ENCODE measurements at places on chromosomes 3 and 15.

DNA sequence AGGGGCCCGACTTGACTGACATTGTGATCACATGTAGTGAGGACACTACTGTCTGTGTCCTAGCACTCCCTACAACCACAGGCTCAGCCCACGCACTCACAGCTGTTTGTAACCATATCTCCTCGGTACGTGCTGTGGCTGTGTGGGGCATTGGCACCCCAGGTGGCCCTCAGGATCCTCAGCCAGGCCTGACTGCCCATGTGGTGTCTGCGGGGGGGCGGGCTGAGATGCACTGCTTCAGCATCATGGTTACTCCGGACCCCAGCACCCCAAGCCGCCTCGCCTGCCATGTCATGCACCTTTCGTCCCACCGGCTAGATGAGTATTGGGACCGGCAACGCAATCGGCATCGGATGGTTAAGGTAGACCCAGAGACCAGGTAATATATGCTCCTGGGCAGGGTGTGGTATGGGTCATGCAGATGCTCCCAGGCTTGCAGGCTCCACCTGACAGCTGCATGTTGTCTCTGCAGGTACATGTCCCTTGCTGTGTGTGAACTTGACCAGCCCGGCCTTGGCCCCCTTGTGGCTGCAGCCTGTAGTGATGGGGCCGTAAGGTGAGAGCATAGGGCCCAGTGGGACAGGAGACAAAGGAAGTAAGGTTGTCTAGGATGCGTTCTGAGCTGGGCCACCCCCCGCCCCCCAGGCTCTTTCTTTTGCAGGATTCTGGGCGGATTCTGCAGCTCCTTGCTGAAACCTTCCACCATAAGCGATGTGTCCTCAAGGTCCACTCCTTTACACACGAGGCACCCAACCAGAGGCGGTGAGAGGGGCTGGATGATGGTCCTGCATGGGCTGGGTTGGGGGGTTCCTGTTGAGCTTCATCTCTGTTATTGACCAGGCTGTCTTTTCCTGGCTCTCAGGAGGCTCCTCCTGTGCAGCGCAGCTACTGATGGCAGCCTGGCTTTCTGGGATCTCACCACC, 4.4 kb downstream of the DALRD3 start:
- DNase-seq: no peak

DNA sequence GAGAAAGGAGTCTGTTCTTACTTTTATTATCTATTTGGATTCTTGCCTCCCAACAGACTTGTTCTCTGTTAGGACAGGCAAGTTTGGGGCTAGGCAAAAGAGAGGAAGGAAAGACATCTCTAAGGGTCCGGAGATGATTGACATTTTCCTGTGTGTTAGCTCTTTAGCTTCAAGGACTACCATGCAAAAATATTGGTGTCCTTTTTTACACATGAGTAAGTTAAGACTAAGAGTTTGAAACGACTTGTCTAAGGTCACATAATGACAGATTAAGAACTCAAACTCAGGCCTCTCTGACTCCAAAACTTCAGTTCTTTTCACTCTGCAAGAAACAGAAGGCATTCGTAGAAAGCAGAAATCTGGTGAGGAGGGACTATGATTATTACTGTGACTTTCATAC, 5.9 kb downstream of the LMCD1 start:
- no peak for DNase-seq

GRCh38 chr15:73950831-73951561, 24.7 kb downstream of the LOXL1 start:
- DNase-seq: peak; percentile 59

DNA sequence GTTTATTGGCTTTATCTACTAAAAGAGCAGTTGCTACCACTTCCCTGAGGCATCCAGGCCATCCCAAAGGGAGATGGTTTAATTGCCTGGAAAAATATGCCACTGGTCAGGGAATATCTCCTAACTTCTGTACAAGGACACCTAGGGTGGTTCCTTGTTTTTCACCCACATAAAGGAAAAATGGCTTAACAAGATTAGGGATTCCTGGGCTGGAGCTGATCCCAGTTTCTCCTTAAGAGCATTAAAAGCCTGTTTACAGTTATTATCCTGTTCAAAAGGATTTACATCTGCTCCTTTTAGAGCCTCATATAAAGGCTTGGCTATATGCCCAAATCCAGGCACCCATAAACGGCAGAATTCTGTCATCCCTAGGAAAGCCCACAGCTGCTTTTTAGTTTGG, 70.2 kb upstream of the WNT7A start:
- no peak for DNase-seq

- no peak for DNase-seq
Measured at GRCh38 chr3:187968883-187969580, 184.9 kb upstream of the LPP start.

DNA sequence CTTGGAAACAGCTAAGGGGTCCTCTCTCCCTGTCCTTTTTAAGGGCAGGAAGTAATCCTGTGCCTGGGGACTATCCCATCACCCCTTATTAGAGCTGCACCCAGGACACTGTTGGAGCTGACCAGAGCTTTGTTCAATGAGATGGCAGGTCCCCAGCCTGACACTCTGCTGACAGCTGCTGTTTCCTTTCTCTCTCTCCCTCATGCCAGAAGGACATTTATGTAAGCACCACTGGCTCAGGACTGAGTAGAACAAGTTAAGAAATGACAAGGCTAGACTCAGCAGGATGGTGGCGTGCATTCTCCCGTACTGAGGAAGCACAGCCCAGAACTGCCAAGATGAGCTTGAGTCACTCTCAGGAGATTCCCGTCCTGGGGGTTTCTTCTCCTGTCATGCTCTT, 17.3 kb downstream of the GJD2 start:
- no peak for DNase-seq

DNA sequence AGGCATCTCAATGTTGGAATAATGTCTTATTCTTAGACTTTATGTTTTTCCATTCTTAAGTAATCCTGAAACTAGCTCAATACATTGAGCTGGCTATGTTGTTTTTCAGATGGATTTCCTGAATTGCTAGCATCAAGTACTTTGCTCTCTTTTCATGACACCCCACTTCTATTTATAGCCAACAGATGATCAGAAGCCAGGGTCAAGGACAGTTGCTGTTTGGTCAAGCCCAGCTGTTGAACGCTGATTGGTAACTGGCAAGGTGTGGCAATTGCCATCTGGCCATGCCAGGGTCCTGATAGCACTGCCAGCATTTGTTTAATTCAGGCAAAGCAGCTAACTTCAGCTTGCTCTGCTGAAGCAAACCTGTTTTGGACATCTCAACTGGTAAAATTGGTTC, 46.2 kb upstream of the PLCL2 start:
- no peak for DNase-seq

DNA sequence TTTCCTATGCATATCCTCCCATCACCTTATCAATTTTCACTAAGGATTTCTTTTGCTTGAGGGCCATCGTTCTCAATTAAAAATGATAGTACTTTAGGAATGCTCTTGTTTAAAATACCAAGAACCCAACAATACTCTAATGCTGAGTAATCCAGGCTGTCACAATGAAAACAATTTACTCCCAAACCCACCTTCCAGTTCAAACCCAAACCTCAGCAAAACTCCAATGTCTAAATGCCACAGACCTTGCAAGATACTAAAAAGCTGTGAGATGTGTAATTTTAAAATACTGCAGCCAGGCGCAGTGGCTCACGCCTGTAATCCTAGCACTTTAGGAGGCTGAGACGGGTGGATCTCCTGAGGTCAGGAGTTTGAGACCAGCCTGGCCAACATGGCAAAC, 889.8 kb downstream of the ROBO1 start:
- no peak for DNase-seq

DNA sequence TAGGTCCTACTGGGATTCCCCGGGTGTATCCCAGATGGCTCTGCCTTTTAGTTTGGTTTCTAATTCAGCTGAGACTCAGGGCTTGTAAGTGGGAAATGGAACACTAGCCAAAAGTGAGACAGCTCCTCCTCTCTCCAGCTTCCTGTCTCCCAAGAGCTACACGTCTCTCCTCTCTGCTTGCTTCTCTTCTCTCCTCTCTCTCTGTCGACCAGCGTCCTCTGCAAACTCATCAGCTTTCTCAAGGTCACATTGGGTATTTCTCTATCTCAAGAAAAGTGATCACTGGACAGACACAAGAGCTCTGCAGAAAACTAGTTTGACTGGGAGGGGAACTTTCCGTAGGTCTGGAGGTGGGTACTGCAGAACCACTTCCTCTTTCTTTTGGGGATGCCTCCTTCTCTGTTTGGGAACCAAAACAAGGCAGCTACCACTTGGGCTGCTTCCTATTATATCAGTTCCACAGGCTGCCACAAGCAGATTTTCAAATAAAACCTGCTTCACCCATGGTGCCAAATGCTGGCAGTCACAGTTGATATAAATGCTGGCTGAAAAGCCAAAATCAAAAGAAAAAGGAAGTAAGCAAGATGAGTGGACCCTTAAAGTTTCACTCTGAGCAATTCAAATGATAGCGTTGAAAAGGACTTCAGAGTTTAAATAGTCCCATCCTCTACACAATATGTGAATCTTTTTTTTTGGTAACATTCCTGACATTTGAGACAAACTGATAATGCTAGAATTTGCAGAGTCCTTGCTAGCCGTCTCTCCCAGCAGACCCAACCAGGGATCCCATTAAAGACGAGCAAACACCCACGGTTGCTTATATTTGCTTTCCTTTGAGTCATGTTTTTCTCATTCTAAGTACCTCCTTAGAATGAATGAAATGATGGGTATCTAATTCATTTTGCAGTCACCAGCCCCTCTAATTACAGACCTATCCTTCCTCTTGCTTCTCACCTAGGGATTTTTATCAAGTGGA, 7.2 kb upstream of the DYNC1LI1 start:
- DNase-seq: no peak

DNA sequence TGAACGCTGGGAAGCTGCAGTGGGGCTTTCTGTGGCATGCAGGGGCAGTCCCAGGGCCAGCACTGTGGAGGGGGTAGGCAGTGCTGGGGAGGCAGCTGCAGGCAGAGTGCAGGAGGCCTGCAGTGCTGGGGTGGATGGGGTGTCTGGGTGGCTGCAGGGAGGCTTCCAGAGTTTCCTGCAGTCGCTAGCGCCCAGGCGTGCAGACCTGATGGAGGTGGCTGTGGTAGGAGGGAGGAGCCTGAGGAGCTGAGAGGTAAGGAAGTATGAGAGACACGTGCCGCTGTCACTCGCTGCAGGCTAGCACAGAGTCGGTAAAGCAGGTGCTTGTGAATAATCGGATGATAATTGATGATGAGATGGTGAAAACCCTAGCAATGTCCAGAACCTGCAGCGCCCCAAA, 16.3 kb downstream of the SYNM start:
- no peak for DNase-seq

DNA sequence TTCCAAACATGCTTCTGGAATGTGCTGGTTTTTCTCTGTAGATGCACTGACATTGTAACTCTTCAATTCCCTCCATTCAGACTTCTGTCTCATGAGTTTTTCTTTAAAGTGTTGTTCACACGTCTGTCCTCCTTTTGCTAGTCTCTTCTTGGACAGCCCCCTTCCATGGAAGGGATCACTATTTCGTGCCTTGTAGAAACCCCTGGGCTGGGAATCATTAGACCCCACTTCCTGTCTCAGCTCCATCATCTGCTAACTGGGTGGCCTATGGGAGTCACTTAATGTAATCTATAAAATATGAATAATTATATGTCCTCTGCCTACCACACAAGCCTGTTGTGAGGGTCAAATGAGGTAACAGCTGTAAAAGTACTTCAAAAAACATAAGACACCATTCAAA, 110.6 kb downstream of the THSD4 start:
- DNase-seq: no peak

DNA sequence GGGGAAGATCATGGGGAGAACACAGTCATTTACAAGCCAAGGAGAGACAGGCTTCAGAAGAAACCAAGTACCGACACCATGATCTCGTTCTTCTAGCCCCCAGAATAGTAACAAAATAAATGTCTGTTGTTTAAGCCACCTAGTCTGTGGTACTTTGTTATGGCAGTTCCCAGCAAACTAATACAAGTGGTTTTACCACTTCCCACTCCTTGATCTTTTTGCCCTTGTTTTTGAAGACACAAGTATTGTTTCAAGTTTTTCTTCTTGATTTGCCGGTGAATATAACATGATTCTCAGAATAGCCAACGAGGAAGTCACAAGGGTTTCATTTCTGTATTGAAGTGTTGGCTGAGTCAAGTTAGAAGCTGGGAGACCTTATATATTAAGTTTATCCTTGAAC, 220.3 kb downstream of the SOX2 start:
- no peak for DNase-seq

DNA sequence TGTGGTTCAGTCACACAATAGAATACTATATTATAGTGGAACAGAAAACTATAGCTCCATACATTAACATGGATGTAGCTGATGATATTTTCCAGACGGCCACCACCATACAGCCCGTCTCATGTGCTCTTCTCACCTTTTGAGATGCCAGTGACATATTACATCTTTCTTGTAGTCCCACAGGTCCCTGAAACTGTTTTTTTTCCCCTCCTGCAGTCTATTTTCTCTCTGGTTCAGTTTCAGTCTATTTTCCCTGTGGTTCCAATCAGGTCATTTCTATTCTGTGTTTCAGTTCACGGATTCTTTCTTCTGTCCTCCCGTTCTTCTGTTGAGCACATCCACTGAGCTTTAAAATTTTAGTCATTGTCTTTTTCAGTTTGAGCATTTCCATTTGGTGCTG, 72.2 kb downstream of the PPCDC start:
- no peak for DNase-seq

- DNase-seq: no peak
Measured at GRCh38 chr3:45443459-45443858, 55.1 kb downstream of the LARS2 start.

DNA sequence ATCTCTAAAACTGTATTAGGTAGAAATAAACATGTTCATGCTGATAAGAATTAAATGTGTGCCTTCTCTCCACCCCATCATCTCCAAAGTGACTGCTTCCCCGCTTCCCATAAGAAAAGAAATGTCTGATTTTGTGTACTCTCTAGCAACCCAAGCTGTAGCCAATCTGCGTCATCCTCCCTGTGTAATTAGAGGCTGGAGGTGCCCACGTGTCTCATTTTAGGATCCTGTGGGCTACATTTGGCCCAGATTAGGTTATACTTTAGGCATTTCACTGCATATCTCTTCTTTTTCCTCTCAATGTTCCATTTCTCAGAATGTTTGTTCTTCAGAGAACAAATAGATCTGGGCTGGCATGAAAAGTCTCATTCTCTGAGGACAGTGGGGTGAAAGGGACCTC, 19.3 kb upstream of the ZNF148 start:
- DNase-seq: no peak

- DNase-seq: no peak
Measured at GRCh38 chr15:68303560-68304436, 26.3 kb downstream of the FEM1B start.

All from stimulated activated CD8-positive, alpha-beta memory T cell treated with anti-CD3 and anti-CD28 coated beads, Interleukin-2, amount 100 ng/mL, for 1 hour (primary cell).